Thoracic aorta (tissue), 2 donors: ENCODE measurements at places on chromosomes 2 and 18. TPM values are rescaled to one million over a fixed set of nuclear protein-coding genes. Genes with fewer than 3 reads are reported as not detected.

DNA sequence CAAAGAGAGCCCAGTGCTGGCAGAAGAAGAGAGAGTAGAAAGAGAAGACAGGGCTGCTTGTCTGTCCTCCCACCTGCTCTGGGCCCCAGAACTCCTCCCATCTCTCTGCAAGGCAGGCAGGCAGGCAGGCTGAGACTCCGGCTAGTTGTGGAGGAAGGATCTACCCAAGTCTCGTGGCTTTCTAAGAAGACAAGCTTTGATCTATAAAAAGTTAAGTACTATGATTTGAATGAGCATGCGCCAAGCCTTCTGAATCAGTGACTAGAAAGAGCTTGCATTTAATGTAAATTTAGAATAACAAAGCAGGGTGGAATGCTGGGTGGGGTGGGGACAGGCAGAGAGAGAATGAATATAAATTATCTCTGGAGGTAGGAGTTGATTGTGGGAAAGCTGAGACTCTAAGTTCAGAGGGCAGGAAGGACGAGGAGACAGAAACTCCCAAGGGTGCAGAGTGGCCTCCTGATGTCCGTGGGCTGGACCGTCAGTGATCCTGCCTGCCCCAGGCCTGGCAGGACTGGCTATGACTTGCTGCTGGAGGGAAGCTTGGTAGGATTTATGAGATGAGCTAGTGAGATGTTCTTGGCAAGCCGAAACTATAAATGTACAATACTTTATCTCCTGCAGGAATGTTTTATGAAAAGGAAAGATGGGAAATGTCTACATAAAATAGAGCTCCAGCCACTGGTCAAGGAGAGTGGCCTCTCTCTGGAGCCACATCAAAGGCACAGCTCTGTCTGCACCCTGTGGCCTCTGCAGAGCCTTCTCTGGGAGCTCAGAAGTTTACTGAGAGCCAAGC, 447.5 kb downstream of the TNS1 start:
- peaks cover 23% of the 10 kb centered on the region for H3K4me1 ChIP-seq
- no peaks in the 10 kb centered on the region for H3K36me3 ChIP-seq
- H3K4me3 ChIP-seq = no peak overlapping the region
- no peak for DNase-seq

- DNase-seq = no peak
- no peaks in the 10 kb centered on the region for H3K27me3 ChIP-seq
- H3K36me3 ChIP-seq = no peaks in the 10 kb centered on the region
- no peak overlapping the region for H3K4me3 ChIP-seq
- H3K4me1 ChIP-seq = no peaks in the 10 kb centered on the region
Observed at GRCh38 chr2:180952082-180952481, 28.3 kb upstream of the UBE2E3 start.

GRCh38 chr18:9239720-9240119, 94.9 kb upstream of the TWSG1 start:
- no peak overlapping the region for H3K4me3 ChIP-seq
- no peak overlapping the region for H3K27ac ChIP-seq
- H3K36me3 ChIP-seq = no peaks in the 10 kb centered on the region
- H3K27me3 ChIP-seq = no peaks in the 10 kb centered on the region

- H3K4me1 ChIP-seq = peaks cover 3% of the 10 kb centered on the region
- no peak for DNase-seq
- H3K36me3 ChIP-seq = no peaks in the 10 kb centered on the region
- H3K27me3 ChIP-seq = no peaks in the 10 kb centered on the region
Observed at GRCh38 chr2:64524604-64525316, 632 bp downstream of the AFTPH start.

Gene CTNNA2
- total RNA-seq = not detected

DNA sequence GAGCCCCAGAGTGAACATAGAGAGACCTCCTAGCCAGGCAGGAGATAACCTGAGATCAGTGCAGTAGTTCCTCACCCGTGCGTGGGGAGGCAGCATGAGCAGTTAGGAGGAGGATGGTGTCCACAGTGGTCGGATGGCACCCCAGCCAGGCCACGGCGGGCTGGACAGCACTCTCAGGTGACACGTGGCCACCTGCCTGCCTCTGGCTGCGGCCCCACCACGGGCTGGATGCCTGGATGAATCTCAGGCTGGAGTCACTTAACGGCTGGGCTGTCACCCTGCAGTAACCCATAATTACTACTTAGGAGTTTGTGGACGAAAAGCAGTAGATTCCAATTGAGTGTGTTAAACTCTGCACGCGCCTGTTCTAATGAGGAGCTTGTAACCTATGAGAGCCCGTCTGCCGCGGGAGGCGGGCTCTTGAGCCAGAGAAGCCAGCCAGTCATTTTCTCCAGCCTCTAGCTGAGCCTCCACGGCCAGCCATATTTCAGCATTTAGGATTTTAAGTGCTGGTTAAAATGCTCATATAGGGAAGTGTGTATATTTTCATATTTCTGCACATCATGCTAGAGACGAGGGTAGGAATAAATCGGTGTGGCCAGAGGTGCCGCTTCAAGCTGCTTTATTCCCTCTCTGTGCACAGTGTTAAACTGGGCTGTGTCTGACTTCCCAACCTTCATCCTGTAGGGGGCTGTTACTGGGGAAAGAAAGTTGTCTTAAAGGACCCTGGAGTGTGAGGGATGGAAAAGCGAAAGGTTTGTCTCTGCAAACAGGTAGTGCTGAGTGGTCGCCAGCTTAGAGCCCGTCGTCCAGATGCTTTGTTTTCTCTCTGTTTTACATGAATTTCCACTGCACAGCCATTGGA, 144.0 kb downstream of the GLI2 start:
- DNase-seq = no peak
- H3K36me3 ChIP-seq = no peaks in the 10 kb centered on the region
- no peak overlapping the region for H3K27ac ChIP-seq
- H3K27me3 ChIP-seq = no peaks in the 10 kb centered on the region
- peaks cover 23% of the 10 kb centered on the region for H3K4me1 ChIP-seq

DNA sequence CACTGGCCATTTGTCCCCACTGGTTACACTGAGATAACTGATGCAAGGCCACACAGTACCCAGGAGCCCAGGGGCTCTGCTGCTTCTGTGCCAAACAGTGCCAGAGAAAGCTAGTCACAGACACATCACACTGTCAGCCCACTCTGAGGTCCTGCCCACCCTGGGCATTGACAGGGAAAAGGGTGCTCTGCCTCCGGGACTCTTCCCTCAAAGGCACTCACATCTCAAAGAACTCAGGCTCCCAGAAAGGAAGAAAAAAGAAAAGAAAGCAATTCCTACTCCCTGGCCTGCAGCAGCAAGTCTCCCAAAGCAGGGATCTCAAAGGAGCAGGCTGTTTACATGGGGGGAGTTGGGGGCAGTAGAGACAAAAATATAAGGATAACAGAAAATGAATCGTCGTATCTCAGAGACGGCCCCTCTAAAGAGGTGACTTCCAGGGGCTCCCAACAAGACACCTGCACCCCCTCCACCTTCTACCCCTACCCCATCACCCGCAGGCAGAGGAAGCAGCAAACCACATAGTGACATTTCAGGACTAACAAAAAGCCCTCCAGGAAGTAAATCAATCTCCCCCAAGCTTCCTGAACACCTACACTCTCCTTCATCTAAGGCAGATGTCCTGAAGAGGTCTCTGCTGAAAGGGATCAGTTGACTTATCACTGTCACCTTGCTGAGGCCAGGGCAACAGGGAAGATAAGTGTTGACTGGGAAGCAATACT, 247.6 kb downstream of the TNS1 start:
- peak overlapping the region; percentile 87 for H3K27ac ChIP-seq
- no peaks in the 10 kb centered on the region for H3K27me3 ChIP-seq
- no peak for DNase-seq
- H3K4me1 ChIP-seq = peaks cover 66% of the 10 kb centered on the region
- H3K4me3 ChIP-seq = no peak overlapping the region
- H3K36me3 ChIP-seq = no peaks in the 10 kb centered on the region

Gene C2orf80
- not detected for total RNA-seq

- H3K4me3 ChIP-seq = no peak overlapping the region
- no peaks in the 10 kb centered on the region for H3K4me1 ChIP-seq
- no peak for DNase-seq
- no peak overlapping the region for H3K27ac ChIP-seq
- H3K27me3 ChIP-seq = no peaks in the 10 kb centered on the region
Observed at GRCh38 chr2:133653056-133653455, 84.8 kb upstream of the NCKAP5 start.

- H3K27me3 ChIP-seq = no peaks in the 10 kb centered on the region
- H3K4me3 ChIP-seq = peak overlapping the region; percentile 84
- H3K27ac ChIP-seq = peak overlapping the region; percentile 58
- H3K36me3 ChIP-seq = no peaks in the 10 kb centered on the region
- DNase-seq = no peak
Observed at GRCh38 chr2:200585340-200585729, 479 bp upstream of the AOX1 start.

GRCh38 chr2:2698182-2699120, 367.4 kb upstream of the MYT1L start:
- no peaks in the 10 kb centered on the region for H3K27me3 ChIP-seq
- H3K4me1 ChIP-seq = no peaks in the 10 kb centered on the region
- H3K4me3 ChIP-seq = no peak overlapping the region
- no peak for DNase-seq
- no peak overlapping the region for H3K27ac ChIP-seq

Gene CRYGB
- total RNA-seq = not detected

DNA sequence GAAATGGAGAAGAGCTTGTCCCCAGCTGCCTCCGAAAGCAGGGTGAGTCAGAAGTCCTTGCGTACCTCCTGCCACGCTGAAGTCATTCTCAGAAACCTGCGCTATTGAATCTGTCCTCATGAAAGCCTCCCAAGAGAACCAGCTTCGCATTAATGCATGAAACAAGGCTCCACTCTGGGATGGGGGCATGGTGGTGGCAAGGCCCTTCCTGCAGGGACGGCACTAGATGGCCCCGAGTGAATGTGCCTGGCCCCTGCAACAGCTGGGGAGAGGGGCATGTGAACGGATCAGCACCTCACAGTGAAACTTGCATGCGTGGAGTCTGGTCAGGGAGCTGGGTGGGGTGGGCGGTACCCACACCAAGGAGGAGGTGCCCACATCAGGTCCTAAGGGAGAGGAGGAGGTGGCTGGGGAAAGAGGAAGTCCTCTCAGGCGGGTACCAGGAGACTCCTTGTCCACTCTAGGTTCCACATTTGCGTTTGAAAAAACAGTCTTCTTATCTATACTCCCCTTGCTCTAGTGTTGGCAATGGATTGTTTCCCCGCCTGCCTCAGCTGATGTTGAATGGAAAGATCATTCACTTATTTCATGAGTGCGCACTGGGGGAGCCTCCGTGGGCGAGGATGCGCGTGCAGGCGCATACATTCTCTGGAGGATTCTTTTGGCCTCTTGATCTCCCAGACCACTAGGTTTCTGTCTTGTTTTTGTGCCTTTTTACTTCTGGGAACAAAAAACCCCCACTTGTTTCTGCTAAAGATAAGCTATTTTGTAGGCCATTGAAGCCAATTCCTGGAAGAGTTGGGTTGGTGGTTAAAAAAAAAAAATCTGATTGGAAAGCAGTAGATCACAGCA, 104.7 kb downstream of the KLHL29 start:
- H3K27ac ChIP-seq = no peak overlapping the region
- no peaks in the 10 kb centered on the region for H3K27me3 ChIP-seq
- no peak overlapping the region for H3K4me3 ChIP-seq
- DNase-seq = no peak
- H3K36me3 ChIP-seq = no peaks in the 10 kb centered on the region
- no peaks in the 10 kb centered on the region for H3K4me1 ChIP-seq

DNA sequence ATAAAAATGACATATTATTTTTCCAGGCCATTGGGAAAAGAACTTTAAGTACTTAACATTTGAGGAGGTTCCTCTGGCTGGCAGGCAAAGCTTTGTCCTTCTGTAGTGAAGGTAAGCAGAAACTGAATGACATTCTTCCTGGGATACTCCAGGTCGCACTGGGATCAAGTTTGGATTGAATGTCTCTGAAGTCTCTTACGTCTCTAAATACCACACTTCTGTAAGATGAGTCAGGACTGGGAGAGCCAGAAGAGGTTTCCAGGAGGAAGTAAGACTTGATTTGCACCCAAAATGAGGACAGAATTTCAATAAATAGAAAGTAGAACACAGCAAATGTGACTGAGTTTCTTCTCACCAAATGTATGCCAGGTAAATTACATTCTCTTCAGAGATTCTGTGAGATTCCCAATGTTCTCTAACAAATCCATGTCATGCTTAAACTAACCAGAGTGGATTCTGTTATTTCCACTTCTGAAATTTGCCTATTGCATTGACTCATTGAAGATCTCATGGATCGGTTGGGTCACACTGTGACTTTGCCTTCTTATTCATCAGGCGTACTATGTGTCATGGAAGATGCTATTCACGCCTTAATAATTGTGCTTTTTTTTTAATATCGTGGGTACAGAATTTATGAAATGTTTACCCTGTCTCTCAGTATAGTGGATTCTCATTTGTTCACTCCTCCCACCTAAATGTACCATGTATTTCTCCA, 25.5 kb upstream of the VIT start:
- H3K4me3 ChIP-seq = no peak overlapping the region
- no peaks in the 10 kb centered on the region for H3K4me1 ChIP-seq
- no peak for DNase-seq
- no peak overlapping the region for H3K27ac ChIP-seq
- no peaks in the 10 kb centered on the region for H3K36me3 ChIP-seq

Gene SLC30A3
- total RNA-seq = 8.5 TPM
